ENCODE measurements at places on chromosomes 3 and 15. TPM values are rescaled to one million over a fixed set of nuclear protein-coding genes. Genes with fewer than 3 reads are reported as not detected.

TRIM42 gene
- total RNA-seq = not detected

FURIN gene
- total RNA-seq = 38.6 TPM

IDH2 gene
- 24.0 TPM for total RNA-seq

CPLX3 gene
- not detected for total RNA-seq

ZPLD1 gene
- total RNA-seq = not detected

ROBO2 gene
- total RNA-seq = not detected

CCDC174 gene
- 9.0 TPM for total RNA-seq

MOBP gene
- not detected for total RNA-seq

CIAO2A gene
- 50.0 TPM for total RNA-seq

TM4SF18 gene
- 1.2 TPM for total RNA-seq

RBMS3 gene
- 36.0 TPM for total RNA-seq

AP3B2 gene
- 1.6 TPM for total RNA-seq

FOXL2NB gene
- total RNA-seq = not detected

IQCF5 gene
- total RNA-seq = not detected

CCR9 gene
- not detected for total RNA-seq

ISL2 gene
- total RNA-seq = 0.37 TPM

KBTBD12 gene
- total RNA-seq = not detected

GASK1A gene
- 0.15 TPM for total RNA-seq

MITF gene
- total RNA-seq = 3.0 TPM

SERPINI2 gene
- not detected for total RNA-seq

TLR9 gene
- total RNA-seq = not detected

PLA2G4E gene
- not detected for total RNA-seq

LRRC2 gene
- total RNA-seq = 0.37 TPM

Data from cardiac ventricle fibroblast (primary cell).